DMS 273 treated with DMSO at 0.1 percent for 48 hours (cell line): ENCODE measurements at places on chromosomes 7 and 10.

GRCh38 chr7:38112075-38112474 lies 66.0 kb upstream of the STARD3NL start:
- no peak for DNase-seq

DNA sequence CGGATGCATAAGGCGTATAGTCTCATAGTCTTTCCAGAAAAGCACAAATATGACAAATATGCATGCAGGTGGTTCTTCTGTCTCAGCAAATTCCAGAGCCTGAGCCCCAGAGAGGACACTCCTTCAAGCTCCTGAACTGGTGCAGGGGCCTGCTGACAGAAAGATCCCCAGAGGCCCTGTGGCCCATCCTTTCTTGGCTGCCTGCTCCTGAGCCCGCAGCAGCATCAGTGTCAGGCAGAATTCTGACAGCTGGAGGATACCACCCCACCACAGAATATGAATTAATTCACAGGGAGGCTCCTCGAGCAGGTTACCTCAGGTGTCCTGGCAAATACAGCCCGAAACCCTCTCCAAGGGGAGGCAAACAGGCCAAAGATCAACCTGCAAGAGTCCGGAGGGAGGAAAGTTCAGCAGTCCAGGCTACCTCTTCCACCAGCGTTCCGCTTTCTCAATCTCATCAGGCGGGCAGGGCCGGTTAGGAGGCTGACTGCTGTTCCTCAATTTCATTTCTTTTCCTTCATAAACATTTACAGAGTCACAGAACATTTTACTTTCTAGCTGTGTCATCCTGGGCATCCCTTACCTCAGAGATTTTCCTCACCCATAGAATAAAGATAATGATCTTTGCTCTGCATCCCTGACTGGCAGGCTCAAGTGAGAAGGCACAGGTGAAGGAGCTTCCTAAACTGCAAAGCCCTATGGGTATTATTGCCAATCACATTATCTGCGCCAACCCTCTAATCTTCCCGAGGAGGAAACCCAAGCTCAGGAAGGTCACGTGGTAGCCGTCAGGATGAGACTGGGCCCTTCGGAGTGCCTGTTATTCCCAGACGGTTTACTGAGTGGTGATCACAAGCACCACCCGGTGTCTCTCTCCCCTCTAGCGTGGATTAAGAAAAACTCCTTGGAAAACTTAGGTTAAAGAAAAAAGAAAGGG lies 1.4 kb downstream of the DNAJB12 start:
- DNase-seq: no peak

DNA sequence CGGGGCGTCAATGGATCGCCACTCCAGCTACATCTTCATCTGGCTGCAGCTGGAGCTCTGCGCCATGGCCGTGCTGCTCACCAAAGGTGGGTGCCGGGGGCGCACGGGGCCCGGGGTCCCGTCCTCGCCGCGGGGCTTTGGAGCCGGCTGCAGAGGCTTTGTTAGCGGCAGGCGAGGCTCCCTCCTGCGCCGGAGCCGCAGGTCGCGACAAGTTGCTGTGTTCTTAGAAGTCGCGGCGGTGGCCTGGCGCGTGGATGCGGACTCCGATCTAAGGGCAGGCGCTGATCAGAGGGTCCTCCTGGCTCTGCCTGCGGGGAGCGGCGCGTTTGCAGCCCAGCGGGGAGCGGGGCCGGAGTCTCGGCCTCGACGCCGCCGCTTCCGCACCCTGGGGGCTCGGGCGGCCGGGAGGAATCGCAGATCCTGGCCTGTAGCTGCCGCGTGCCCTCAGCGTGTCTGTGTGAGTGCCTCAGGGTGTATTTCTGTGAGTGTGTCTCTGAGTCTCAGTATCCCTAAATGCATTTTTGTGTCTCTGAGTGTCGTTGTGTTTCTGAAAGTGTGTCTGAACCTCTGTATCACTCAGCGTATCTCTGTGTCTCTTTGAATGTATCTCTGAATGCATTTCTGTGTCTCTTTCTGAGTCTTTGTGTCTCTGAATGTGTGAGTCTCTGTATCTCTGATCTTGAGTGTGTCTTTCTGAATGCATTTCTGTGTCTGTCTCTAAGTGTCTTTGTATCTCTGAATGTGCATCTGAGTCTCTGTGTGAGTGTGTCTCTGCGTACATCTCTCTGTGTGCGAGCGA lies 766 bp downstream of the BAMBI start:
- no peak for DNase-seq

GRCh38 chr10:117543225-117544003 lies 868 bp downstream of the EMX2 start:
- no peak for DNase-seq

- no peak for DNase-seq
These were observed 45.2 kb downstream of the LMTK2 start for GRCh38 chr7:98151884-98152283.

DNA sequence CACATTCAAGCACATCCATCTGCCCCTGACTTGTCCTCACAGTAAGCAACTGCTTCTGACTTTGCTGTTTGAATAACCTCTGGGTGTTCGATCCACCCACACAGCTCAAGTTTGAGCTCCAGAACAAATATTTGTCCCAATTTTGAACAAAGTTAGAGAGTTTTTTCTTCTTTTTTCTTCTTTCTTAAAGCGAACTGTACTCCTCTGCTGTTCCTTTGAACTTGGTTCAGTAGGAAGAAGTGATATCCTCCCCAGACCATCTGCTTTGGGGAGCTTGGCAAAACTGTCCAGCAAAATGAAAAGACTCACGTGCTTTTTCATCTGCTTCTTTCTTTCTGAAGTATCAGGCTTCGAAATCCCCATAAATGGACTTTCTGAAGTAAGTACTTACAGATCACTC lies at the start of gene ITIH2:
TSS of gene ITIH2 (plus strand) at position 177 of the 400 bp plus-strand sequence. CDS start at position 296, 119 bp downstream.
- DNase-seq: no peak

DNA sequence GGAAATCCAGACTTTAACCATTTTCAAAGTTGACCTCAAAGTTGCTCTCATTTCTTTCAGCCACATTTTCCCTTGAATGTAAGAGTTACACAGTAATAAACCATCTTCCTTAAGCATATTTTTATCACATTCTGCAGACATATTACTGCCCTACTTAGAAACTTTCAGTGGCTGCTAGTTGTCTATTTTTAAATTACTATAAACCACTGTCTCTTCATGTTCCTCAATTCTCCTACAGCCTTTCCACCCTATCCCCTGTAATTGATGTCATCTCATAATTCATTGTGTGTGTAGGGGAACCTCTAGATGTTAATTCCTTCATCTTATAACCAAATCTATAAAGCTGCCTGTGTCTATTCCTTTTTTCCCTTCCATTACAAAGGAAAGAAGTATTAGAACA lies 78.1 kb upstream of the STRIP2 start:
- no peak for DNase-seq

- DNase-seq: no peak
These were observed 343.7 kb downstream of the GRID1 start for GRCh38 chr10:86022906-86023305.

DNA sequence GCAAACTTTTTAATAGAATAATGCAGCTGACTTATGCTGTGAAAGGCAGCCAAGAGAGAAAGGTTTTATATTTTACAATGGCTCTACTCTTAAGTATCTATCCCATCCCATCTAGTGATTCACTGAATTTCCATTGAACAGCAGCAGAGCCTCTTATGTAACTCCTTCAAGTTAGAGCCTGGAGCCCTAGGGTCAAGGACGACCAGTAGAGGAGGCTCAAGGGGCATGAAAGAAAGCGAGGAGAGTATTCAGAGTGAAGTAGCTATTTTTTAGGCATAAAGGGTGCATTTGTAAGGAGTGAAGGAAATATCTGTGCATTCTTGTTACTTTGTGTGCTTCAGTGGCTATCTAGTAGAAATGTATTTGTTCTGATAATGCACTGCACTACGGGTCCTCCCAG lies 180.2 kb upstream of the TPK1 start:
- DNase-seq: no peak
